ENCODE measurements at places on chromosomes 12 and 14. TPM values are rescaled to one million over a fixed set of nuclear protein-coding genes. Genes with fewer than 3 reads are reported as not detected.

The MSI1 gene
- polyA plus RNA-seq = 15.8 TPM

The AQP6 gene
- 16.1 TPM for polyA plus RNA-seq

The TROAP gene
- 18.2 TPM for polyA plus RNA-seq

The ITGB7 gene
- polyA plus RNA-seq = 0.96 TPM

The IL31 gene
- polyA plus RNA-seq = not detected

The COPZ1 gene
- polyA plus RNA-seq = 242 TPM

The TMTC2 gene
- polyA plus RNA-seq = 40.5 TPM

The FOXG1 gene
- 0.06 TPM for polyA plus RNA-seq

The A2M gene
- 260 TPM for polyA plus RNA-seq

The ACRBP gene
- polyA plus RNA-seq = 4.7 TPM

Measured in right renal cortex interstitium (tissue), 3 donors.